ENCODE measurements at places on chromosomes 6 and 20.

GRCh38 chr6:80098392-80098791 lies 8.1 kb upstream of the BCKDHB start:
- no peak for DNase-seq

DNA sequence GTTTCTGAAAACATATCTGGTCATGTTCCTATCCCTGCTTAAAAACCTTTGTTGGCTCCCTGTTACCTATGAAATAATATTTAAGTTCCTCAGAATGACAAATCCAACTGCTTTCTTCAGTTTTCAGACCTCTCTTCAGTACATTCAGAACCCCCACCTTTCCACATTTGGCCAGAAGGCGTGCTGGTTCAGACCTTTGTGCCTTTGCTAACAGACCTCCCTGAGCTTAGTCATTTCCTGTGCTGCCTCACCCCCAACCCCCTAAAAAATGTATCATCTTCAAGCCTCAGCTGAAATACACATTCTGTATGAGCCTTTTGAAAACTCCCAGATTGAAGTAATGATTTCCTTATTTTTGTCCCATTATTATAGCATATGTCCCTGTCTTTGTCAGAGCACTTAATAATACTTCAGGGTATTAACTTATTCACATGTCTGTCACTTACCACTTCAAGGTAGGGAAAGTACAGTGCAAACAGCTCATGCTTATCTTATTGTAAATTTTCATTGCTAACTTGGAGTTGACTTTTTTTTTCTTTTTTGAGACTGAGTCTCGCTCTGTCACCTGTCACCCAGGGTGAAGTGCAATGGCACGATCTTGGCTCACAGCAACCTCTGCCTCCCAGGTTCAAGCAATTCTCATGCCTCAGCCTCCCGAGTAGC lies 19.7 kb downstream of the FAM217A start:
- DNase-seq: no peak

GRCh38 chr6:80437801-80438200 lies 331.3 kb downstream of the BCKDHB start:
- no peak for DNase-seq

- no peak for DNase-seq
These were observed 17.7 kb upstream of the MAP3K7 start for GRCh38 chr6:90604546-90604945.

GRCh38 chr6:126103993-126104392 lies 117.7 kb downstream of the TRMT11 start:
- no peak for DNase-seq

GRCh38 chr6:10014557-10014956 lies 400.3 kb downstream of the TFAP2A start:
- DNase-seq: peak; percentile 85

- no peak for DNase-seq
These were observed 120.2 kb upstream of the MAP3K4 start for GRCh38 chr6:160871320-160871719.

- DNase-seq: peak; percentile 93
These were observed 83.9 kb downstream of the GRIK2 start for GRCh38 chr6:101477436-101477835.

DNA sequence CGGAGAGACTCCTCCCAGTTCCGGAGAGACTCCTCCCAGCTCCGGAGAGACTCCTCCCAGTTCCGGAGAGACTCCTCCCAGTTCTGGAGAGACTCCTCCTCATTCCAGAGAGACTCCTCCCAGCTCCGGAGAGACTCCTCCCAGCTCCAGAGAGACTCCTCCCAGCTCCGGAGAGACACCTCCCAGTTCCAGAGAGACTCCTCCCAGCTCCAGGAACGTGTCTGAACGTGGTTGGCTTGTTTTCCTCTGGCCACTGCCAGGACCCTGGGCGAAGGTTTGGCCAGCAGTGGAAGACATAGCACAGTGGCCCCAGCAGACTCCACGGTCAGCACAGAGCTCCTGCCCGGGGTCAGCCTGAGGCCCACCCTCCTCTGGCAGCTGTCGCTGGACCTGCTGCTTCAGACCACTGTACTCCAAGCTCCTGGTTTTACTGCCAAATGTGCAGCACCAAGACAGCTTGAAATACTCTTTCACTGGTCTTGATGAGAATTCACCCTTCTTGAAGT lies 122.3 kb upstream of the AFDN start:
- no peak for DNase-seq

- DNase-seq: no peak
These were observed 75.2 kb downstream of the TAF4 start for GRCh38 chr20:61990484-61990883.

GRCh38 chr20:35015863-35016193 lies 60.2 kb downstream of the MYH7B start:
- no peak for DNase-seq

- peak; percentile 43 for DNase-seq
These were observed 85.1 kb downstream of the SMOC2 start for GRCh38 chr6:168525926-168526630.

GRCh38 chr20:57263801-57264792 lies 2.3 kb downstream of the BMP7 start:
- peak; percentile 72 for DNase-seq

DNA sequence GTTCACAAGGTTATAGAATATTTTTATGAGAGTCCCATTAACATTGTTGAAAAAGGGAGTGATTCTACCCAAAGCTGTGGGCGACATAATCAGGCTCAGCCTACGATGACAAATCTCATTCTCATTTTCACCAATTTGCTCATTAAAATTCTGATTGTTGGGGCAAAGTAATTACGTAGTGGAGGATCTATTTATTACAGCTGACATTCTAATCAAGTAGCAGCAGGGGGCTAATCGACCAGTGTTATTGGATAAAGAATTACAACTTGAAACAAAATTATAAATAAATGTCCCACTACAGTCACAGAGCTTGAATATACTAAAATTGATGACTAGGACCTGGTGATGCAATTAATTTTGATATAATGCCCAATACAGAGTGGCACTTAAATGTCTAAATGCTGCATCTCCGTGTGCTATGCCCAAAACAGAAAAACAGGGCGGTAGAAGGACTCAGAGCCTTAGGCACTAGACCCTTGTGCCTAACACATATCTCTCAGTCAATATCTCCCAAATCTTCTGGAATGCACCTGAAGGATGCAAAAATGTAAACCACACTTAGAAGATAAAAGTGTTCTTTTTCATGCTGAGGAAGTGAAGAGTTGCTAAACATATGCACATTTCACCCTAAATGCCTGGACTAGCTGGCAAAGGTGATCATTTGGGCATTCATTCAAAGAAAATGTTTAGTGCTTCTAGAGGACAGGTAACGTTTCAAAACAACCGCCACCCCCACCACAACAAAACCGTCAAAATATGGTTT lies 88.3 kb downstream of the CD24 start:
- peak; percentile 76 for DNase-seq

GRCh38 chr6:110714143-110714542 lies 101.1 kb downstream of the CDK19 start:
- no peak for DNase-seq

- DNase-seq: no peak
These were observed 55.6 kb downstream of the MYB start for GRCh38 chr6:135236732-135237131.

GRCh38 chr20:12750221-12750620 lies 258.6 kb upstream of the SPTLC3 start:
- DNase-seq: no peak

GRCh38 chr6:36780442-36781177 lies 58.6 kb downstream of the CPNE5 start:
- peak; percentile 83 for DNase-seq

GRCh38 chr20:4613184-4613583 lies 108.5 kb upstream of the PRND start:
- no peak for DNase-seq

GRCh38 chr6:150298030-150298380 lies 70.8 kb upstream of the IYD start:
- no peak for DNase-seq

- no peak for DNase-seq
These were observed 4.6 kb downstream of the DACT2 start for GRCh38 chr6:168314948-168315347.

GRCh38 chr6:161261325-161261724 lies 12.5 kb downstream of the AGPAT4 start:
- DNase-seq: no peak

- no peak for DNase-seq
These were observed 10.5 kb downstream of the NT5E start for GRCh38 chr6:85460154-85460920.

- DNase-seq: no peak
These were observed 54.8 kb downstream of the DACT2 start for GRCh38 chr6:168264593-168265335.

- DNase-seq: peak; percentile 38
These were observed 161.4 kb downstream of the TBXT start for GRCh38 chr6:166005944-166006899.

- no peak for DNase-seq
These were observed 640 bp downstream of the SAYSD1 start for GRCh38 chr6:39114388-39114703.

DNA sequence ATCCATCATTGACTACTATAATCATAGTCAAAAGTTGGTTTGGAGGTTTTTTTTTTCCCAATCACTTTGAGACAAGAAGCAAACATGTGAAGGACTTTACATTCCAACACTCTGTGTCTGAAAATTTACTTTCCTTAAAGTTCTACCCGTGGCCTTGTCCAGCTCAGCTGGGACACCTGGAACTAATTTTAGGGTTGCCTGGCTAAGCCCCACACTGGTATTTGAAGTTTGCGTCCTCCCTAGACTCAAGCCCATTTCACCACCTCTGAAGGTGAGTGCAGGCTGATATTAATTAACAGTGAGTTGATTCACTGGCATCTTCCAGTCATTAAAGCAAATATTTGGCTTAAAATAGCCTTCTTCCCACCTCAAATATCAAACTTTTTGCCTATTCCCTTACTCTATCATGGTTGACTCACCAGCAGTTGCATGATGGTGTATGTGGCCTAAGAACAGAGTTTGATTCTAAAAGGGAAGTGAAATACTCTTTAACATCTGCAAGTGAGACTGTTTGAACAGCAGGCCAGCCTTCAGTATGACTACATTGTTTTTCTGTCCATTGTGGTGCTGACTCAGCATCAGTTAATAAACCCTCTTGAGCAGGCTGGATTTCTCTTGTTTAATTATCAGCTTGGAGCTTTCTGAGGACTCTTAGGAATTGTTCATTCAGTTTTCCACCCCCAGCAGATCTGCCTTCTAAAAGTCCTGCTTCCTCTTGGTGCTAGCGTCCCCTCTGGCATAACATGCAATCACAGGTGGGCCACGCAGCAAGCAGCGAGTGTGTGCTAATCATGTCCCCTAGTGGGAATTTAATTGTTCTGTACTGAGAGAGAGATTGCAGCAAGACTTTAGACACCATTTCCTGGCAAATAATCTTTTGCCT lies 1.8 kb upstream of the PRDM1 start:
- DNase-seq: peak; percentile 89
